Skeletal muscle cell (primary cell): ENCODE measurements at places on chromosomes 2 and 18.

DNA sequence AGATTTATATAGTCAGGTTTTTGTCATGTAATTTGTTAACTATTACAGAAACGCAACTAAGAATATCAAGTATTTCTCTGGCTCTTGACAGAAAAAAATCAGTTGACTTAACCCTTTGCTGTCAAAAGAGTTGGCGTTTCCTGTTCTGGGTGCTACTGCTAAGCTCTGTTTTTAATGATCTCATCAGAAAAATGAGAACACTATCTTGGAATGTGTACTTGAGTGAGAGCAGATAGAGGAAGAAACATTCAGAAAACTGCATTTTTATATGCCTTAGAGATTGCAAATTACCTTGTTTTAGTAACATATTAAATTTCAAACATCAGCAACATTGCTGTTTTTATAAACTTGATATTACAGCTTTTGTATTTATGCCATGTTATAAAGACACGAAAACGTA, 297.9 kb downstream of the RDH14 start:
- DNase-seq = no peak

- DNase-seq = no peak
Observed at GRCh38 chr2:217941339-217941738, 61.5 kb downstream of the TNS1 start.

GRCh38 chr2:109139002-109139401, 10.0 kb downstream of the SH3RF3 start:
- DNase-seq = no peak

DNA sequence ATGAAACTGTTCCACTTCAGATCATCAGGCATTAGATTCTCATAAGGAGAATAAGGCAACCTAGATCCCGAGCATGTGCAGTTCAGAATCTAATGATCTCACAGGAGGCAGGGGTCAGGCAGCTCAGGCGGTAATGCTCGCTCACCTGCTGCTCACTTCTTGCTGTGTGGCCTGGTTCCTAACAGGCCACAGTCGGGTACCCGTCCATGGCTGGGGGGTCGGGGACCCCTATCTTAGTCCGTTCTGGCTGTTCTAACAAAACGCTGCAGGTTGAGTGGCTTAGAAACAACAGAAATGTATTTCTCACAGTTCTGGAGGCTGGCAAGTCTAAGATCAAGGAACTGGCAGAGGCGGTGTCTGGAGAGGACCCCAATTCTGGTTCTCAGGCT, 79.2 kb downstream of the ASB1 start:
- no peak for DNase-seq

- DNase-seq = no peak
Observed at GRCh38 chr2:153819074-153819473, 52.6 kb upstream of the GALNT13 start.

GRCh38 chr2:86633155-86633651, 9.5 kb upstream of the RNF103 start:
- no peak for DNase-seq
